ENCODE measurements at places on chromosomes 4 and X. TPM values are rescaled to one million over a fixed set of nuclear protein-coding genes. Genes with fewer than 3 reads are reported as not detected.
A peak's percentile ranks its signal among the peaks of the same experiment; 100 is the strongest.

- peak; percentile 31 for DNase-seq
Measured at GRCh38 chrX:108699368-108699767, 37.0 kb downstream of the IRS4 start.

DNA sequence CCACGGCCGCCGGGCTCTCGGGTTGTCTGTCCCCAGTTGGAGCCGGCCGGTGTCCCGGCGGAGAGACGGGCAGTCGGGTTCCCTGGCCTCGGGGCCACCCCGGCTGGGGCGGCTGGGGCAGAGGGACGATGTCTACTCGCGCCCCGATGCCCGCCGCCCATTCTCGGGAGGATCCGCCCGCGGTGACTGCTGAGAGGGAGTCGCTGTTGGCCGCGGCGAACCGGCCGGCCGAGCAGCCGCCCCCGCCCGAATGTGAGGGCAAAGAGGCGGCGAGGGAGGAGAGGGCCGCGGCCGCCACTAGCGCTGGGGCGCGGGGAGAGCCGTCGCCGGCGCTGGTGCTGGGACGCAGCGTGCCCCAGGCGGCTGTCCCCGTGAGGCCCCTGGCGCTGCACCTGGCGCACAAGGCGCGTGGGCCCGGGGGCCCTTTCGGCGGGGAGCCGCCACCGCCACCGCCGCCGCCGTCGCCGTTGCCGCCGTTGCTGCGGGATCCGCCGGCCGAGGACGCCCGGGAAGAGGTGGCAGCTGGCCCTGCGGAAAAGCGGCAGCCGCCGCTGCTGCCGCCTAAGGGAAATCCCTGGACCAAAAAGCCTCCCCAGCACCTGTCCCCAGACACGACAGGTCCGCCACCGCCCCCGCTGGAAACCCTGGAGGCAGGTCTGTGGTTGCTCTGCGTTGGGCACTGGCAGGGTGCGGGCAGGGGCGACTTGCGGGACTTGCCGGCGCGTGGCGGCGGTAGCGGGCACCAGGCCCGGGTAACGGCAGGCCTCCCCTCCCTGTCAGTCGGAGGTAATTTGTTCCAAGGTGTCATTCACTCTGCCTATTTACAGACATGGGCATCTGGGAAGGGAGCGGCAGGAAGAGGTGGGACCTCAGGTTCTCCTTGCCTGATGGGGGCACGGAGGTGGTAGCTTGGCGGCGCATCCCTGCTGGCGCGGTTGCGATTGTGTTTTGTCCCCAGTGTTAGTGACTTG, 739 bp downstream of the LARP1B start:
- DNase-seq: peak; percentile 26

DNA sequence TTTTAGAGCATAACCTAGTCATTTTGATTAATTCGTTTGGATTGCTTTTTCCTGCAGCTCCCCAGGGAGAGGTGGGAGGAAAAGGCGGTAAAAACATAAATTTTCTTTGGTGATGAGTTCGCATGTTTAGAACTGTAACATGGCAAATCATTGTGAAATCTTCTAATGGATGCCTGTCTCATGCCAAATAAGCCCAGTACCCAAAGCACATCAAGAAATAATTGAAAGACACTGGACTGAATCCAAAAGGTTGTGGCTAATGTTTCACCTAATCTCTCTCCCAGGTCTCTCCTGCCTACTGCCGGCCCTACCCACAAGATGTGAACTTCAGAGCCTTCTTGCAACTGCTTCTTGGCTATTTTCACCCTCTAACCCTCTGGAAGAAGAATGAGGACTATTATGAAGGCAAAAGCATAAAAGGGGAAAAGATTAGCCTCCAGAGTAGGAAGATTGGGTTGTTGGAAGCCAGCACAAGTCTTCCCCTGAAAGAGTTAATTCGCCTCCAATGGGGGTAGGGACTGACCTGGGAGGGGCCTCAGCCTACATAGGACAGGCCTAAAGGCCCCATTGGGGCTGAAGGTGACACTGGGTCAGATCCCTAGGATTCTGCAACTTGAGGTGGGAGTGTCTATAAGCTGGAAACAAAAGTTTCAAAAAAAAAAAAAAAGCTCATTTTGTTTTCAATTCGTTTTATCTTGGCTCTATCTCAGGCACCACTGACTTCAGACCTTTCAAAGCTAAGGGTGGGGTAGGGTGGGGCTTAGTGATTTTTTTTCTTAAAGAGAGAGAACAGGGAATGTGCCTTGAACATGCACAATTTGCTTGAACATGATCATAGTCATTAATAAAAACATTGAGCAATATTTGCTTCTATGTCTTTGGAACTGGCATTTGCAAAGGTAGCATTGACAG, 278.6 kb upstream of the KLF3 start:
- DNase-seq: no peak

DNA sequence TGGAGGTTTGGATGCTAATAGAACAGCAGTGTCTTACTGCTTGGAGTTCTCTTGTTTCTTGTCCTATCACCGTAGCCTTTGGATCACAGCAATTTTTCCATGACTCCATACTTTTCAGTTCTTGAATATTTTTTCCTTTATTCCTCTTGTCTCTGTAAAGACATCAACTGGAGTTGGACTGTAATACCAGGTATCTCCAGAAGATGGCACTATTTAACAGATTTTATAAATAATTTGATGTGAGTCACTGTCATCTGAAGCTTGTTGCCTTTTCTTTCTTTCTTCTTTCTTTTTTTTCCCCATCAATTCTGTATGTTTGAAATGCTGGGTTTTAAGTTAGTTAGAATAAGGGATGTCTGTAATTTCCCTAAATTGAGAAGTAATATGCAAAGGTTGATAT, 24.1 kb downstream of the HPRT1 start:
- peak; percentile 45 for DNase-seq

The SYTL5 gene
- total RNA-seq: 0.46 TPM

- DNase-seq: no peak
Measured at GRCh38 chr4:6953751-6954380, 44.2 kb downstream of the TBC1D14 start.

The GASK1B gene
- 60.4 TPM for total RNA-seq

The SHROOM3 gene
- total RNA-seq: 0.46 TPM

DNA sequence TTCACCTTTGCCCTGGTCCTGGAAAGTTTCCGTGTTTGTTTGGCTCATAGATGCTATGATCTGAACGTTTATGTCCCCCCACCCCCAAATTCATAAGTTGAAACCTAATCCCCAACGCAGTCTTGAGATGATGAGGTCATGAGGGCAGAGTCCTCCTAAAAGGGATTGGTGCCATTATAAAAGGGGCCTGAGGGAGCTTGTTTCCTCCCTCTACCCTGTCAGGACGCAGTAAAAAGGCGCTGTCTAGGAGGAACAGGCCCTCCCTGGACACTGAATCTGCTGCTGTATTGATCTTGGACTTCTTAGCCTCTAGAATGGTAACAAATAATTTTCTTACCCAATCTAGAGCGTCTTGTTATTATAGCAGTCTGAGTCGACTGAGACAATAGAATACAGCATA, 2190.6 kb upstream of the TENM3 start:
- DNase-seq: no peak

The VSIG4 gene
- not detected for total RNA-seq

DNA sequence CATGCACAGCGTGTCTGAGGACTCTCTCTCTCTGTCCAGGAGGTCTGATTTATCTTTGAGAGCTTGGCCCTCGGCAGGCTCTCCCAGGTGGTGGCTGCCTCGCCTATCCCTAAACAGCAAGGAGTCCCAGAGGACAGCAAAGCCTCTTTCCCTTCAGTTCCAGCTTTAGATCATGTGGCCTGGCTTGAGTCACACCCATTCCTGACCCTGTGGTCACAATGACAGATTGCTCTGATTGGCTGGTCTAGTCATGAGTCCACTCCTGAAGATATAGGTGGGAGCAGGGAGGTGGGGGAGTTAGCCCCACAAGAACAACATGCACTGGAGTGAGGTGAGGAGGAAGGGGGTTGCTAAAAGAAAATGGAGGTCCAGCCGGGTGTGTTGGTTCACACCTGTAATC, 12.1 kb upstream of the PORCN start:
- DNase-seq: peak; percentile 45

DNA sequence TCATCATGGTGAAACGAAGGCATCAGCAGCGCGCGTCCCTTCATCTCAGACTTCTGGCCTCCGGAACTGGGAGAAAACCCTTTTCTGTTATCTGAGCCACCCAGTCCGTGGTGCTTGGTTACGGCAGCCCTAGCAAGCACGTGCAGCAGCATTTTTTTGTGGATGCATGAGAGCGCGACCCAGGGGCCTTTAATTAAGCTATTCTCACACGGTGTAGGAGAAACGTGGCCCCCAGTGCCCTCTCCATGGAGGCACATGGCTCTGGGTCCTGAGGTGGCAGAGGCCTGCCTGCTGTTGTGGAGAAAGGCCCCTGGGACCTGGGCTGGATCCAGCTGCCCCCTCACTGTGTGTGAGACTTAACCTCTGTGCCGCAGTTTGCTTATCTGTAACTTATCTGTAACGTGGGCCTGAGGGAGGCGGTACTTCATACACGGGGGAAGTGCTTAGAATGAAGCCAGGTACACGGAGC, 9.5 kb downstream of the CLCN4 start:
- no peak for DNase-seq

GRCh38 chr4:123484291-123484926, 87.8 kb downstream of the SPRY1 start:
- peak; percentile 7 for DNase-seq

The SOWAHB gene
- total RNA-seq: not detected

DNA sequence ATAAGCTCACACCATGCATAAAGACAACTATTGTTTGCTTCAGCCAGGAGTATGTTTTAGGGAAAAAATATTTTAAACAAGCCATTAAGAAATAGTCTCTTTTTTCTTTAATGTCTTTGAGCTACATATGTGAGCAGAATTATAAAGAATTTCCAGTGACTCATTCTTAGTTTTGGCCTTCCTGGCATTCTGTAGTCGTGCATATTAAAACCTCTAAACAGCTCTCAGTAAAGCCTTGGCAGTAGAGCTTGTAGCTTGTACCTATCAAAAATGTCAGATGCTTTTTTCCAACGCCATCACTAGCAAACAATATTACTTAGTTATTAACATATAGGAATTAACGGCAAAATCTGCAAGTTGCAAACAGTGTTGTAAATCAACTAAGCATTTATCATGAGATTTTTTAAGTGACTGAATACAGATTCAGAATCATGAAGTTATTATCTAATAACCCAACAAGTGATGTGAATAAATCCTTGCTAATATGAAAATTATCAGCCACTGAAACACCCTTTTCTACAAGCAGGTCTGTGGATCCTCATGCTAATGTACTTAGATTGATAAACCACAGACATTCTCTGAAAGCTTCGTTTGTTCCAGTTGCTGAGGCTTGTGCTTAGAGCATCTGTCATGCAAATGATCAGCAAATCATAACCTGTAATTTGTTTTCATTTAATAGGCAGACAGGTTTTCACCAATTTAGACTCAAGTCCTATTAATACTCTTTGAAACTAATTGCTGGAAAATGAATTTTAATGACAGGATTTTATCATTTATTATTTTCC, 412.0 kb upstream of the ATOH1 start:
- no peak for DNase-seq

DNA sequence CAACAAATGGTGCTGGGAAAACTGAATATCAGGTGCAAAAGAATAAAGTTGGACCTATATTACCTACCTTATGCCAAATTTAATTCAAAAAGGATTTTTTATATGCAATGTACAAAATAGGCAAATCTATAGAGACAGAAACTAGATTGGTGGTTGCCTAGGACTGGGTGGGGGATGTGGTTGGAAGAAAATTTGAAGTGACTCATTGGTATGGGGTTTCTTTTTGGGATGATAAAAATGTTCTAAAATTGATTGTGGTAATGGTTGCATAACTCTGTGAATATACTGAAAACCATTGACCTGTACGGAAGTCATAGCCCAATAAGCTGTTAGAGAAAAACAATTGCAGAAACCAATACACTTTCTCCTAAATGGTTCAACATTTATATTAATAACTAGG, 72.1 kb downstream of the COL4A5 start:
- peak; percentile 35 for DNase-seq

GRCh38 chrX:74230094-74230493, 73.9 kb upstream of the ZCCHC13 start:
- no peak for DNase-seq

DNA sequence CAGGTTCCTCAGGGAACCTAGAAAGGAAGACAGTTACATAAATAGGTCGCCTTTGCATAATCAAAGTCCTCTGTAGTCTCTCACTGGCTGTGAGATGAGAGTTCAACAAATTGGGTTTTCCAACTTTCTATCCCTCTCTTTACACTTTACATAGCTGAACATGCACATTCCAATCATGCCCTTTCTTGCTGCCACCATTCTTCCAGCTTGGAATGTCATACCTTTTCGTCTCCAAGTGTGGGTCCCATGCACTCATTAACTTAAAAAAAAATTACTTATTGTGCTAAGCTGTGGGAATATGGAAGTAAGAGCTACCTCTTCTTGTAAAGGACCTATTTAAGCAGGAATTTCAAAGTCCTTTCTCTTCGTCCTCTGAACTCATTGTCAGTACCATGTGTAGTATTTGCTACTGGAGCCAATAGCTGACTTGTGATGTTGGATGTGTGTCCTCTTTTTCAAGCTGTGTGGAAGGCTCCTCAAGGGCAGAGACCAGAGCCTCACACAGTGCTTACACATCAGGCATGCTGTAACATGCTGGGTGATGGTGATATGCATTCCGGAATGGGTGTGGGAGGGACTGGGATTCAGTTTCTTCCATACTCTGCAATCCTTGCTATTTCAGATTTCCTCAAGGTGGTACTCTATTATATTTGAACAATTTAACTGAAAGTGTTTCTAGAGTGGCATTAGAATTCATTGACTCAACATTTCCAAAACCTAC, 7.1 kb downstream of the ENOPH1 start:
- DNase-seq: no peak
